ENCODE measurements at places on chromosomes 2 and 18.

GRCh38 chr18:57438743-57439608 lies 3.8 kb downstream of the ONECUT2 start:
- DNase-seq: no peak

DNA sequence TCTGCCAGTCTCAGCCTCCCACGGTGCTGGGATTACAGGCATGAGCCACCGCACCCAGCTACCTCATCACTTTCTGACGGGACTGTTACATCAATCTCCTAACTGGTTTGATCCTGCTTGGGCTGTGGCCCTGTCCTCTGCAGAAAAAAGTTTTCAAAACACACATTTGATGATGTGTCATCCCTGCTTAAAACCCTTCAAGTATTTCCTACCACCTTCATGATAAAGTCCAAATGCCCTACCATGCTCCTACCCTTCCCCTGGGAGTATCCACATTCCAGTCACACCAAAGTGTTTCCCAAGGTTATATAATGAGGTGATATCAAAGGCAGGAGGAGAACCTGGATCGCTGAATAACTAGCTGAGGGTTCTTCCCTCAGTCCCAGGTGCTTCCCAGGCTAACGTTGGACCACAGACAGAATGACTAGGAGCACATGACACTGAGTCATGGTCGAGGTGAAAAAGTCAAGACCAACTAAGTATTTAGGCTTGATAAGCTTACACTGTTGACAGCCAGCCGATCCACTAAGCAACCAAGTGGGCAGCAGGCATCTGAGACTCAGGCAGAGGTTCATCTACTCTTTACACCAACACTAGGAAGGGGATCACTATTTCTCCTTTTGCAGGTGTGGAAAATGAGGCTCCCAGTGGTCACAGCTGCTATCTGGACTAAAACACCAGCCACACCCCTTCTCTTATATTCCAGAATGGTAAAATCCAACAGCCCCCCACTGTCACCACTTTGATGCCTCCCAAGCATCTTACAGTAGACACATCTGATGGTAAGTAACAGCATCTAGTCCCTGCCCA lies 31.8 kb downstream of the CYRIA start:
- no peak for DNase-seq

DNA sequence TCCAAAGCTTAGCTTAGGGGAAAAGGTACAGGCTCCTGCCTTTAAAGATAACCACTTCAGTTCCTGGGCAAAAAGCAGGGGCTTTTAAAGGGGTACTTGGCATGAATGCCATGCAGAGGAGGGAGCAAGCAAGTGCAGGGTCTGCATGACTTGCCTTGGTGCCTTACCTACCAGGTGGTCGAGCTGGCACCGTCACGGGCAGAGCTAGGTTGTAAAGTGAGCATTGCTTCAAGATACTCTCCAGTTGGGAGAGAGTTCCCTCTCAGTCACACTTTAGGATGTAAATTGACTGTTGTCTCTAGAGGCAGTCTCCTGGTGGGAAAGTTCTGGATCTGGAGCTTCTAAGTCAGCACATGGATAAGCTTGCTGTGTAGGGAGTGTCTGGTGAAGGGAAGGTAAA lies 58.6 kb upstream of the MCFD2 start:
- DNase-seq: no peak

DNA sequence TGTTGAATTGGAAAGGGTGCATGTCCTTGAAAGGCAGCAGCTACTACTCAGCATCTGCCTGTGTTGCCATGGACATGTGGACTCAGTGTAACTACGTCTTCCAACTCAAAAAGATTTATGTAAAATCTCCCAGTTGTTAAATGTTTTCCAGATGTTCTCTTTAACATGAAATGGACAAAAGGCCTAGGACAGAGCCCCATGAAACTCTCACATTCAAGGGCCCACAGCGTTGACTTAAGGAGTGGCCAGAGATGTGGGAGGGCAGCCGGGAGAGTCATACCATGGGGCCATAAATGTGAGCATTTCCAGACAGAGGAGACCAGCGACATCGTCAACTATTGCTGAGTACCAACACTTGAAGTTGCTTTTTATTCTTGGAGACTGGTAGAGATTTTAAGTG lies 9.9 kb downstream of the SLC3A1 start:
- no peak for DNase-seq

DNA sequence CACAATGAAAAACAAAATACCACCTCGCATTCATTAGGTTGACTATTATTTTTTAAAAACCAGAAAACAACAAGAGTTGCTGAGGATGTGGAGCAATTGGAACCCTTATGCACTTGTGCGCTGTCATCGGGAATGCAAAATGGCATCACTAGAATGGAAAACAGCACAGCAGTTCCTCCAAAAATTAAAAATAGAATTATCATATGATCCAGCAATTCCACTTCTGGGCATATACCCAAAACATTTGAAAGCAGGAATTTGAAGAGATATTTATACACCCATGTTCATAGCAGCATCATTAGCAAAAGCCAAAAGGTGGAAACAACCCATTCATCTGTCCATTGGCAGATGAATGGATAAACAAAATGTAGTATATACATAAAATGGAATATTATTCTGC lies 11.9 kb upstream of the NMUR1 start:
- DNase-seq: no peak

DNA sequence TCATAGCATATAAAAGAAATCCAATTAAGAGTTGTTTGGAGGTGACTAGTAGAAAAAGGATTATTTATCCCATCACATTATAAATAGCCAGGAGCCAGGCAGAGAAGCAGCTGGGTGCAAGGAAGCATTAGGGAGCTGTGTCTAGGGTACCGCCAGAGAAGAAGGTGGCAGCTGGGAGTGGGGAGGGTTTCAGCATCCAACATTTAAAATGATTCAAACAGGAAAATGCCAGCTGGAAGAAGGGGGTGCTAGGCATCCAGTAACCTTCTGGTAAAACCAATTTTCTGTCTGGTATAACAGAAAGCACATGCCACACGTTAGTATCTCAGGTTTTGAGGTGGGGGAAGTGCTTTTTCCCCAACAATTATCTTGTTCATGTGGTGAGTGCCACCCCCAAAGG lies 452.4 kb downstream of the ZEB2 start:
- DNase-seq: no peak

- DNase-seq: no peak
Observed at GRCh38 chr2:138699421-138699820, 80.8 kb downstream of the NXPH2 start.

DNA sequence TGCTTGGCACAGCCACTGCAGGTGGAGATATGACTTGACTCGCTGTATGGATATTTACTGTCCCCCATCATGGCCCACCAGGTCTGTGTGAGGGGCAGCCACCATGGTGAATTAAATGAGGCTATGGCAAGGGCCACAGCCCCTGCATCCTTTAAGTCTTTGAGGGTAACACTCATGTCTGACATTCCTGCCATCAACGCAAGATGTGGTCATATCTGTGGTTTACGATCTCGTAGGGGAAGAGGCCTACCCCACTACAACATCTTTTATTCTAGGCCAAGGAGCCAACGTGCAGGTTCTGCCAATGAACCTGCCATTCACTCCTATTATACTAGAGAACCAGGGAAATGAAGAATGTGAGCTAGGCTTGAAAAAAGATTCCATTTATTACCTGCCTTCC lies 381.6 kb upstream of the ID2 start:
- DNase-seq: no peak

DNA sequence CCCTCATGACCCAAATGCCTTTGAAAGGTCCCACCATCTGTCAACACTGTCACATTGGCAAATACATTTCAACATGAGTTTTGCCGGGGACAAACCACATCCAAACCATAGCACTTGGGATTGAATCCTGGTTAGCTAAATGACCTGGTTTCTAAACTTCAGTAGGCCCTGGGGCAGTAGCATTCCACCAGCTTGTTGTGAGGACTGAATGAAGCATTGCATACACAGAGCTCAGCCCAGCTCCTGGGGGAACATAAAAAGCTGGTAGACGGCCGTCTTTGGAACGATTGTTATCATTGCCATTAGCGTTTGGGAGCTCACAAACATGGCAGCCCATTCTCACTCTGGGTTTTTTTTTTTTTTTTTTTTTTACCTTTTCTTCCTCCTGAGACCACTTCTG lies 57.5 kb upstream of the CXCR4 start:
- no peak for DNase-seq

DNA sequence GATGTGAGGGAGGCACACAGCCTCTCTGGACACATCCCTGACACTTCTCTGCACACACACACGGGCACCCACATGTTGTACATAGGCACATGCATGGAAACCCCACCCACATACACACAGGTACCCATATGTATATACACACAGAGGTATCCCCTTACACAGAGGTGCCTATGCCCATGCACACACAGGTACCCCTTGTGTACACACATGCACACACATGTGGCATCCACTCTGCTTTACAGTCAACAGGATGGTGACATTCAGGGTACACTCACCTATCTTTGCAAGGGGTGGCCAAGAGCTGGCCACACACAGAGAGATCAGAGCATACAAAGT lies 59.5 kb downstream of the FAM168B start:
- DNase-seq: no peak

GRCh38 chr2:192749611-192750200 lies 555.0 kb upstream of the TMEFF2 start:
- DNase-seq: no peak

- DNase-seq: no peak
Observed at GRCh38 chr2:43367012-43367782, 140.8 kb upstream of the ZFP36L2 start.

- DNase-seq: no peak
Observed at GRCh38 chr18:32868406-32868805, 95.6 kb upstream of the KLHL14 start.

GRCh38 chr18:31246460-31246859 lies 71.5 kb upstream of the DSG1 start:
- DNase-seq: no peak

- DNase-seq: peak; percentile 59
Observed at GRCh38 chr2:85713836-85714235, 19.7 kb downstream of the GNLY start.

DNA sequence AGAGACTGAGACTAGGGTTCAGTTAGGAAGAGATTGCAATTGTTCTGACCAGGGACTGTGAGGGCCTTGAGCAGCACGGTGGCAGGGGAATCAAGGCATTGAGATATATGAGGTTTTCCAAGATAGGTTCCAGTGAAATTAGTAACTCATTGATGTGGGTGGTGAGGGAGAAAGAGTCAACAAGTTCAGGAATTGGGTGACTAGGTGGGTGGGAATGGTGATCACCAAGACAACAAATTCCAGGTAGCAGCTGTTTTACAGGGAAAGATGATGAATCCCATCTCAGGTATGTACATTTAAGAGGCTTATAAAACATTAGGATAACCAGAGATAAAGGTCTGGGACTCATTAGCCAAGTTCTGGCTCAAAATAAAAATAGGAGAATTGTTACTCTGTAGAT lies 251.5 kb upstream of the MGAT5 start:
- no peak for DNase-seq

DNA sequence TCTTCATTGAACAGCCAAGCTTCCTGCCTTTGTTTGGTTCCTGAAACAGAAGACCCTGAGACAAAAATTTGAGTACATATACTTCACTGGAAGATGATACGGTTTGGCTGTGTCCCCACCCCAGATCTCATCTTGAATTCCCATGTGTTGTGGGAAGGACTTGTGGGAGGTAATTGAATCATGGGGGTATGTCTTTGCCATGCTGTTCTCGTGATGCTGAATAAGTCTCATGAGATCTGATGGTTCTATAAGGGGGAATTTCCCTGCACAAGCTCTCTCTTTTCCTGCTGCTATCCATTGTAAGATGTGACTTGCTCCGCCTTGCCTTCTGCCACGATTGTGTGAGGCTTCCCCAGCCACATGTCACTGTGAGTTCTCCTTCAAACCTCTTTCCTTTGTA lies 76.5 kb downstream of the BABAM2 start:
- DNase-seq: no peak

- no peak for DNase-seq
Observed at GRCh38 chr2:197010200-197011020, 83.9 kb upstream of the PGAP1 start.

GRCh38 chr2:205906419-205906818 lies 179.6 kb downstream of the INO80D start:
- DNase-seq: no peak

DNA sequence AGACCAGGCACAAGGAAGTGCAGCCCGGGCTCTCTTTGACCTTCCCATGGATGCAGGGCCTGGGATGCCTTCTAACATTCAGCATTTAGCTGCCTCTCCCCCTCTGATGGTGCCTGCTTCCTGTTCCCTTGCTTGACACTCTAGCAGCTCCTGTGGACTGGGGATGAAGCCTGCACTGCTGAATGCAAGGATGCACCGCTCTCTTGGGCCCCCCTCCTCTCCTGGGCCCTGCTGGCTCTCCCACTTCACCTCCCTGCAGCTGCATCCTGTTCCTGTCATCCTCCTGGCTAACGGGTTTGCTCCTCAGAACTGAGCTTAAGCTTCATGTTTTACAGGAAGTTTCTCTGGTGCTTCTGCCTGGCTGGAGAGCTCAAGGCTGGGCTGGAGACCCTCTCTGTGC lies 254.1 kb downstream of the TSN start:
- no peak for DNase-seq

DNA sequence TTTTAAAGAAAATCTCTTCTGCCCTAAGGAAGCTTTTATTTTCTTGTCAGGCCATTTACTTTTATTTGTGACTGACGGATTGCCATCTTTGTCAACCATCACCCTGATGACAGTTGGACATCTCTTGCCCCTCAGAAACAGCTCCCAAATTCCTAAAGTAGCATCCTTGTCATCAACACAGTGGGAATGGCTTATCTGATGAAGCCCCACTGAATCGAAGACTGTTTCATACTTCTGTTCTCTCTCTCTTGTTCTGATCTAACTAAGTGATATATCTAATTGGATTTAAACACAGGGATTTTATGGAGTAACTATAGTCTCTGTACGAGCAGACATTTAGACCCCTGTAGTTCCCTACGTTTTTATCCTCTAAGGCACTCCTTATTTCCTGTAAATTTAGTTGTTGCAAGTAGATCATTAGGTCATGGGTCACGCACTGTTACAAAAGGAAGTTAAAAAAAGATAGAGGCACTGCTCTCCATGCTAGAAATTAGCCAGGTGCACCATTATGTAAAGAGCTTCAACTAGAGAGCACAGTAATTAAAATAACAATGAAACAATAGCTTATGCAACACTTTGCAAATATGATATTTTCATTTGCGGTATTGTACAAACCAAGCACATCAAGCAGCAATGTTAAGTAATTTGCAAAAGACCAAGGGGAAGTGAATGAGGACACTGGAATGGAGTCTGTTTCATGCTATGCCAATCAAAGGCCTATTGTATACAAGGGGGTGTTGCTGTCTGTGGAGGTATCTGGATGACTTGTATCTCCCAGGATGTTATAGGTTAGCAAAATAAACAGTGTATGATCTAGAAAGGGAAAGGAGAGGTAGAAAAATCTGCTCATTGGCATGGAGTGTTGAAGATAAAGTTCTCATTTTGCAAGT lies 284.7 kb downstream of the LRRTM1 start:
- DNase-seq: no peak

- DNase-seq: no peak
Observed at GRCh38 chr2:113273027-113273551, 5.6 kb downstream of the PAX8 start.

GRCh38 chr2:159026170-159026569 lies 57.7 kb downstream of the TANC1 start:
- DNase-seq: no peak

Measured in right lung (tissue), 10 donors.